GM12892 (cell line): ENCODE measurements at places on chromosomes 6 and 20.

GRCh38 chr6:168261234-168261633 is 58.3 kb downstream of the DACT2 start:
- no peak for DNase-seq

- DNase-seq: no peak
Observed at GRCh38 chr6:26241033-26241895, 123.7 kb upstream of the BTN3A2 start.

DNA sequence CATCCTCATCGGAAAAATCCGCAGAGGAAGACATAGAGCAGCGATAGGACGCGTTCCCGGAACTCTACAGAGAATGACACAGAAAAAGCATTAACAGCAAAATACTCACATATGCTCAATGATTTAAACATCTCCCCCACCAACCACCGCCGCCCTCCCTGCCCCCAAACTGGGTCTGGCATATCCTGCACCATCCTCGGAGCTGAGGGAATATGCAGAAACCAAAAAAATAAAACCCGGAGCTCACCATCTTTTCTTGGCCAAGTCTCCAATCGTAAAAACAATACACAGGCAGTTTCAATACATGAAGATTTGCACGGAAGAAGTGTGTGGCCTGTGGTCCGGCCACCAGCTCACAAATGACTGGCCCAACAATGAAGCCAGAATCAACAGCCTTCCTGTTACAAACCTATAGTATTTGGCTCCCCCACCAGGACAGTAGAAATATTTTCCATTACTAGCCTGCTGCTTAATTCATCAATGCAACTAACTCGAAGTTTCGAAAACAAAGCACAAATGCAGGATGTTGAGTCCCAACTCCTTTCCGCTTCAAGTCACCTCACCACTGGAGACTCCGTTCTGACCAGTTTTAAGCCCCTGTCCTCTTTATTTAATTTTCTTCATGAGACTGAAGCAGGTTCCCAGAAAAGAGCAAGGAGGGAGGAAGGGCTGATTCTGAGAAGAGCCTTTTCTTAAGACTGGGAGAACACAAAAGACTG is 103.2 kb upstream of the BEND6 start:
- peak; percentile 30 for DNase-seq

GRCh38 chr20:23869520-23869919 is 10.0 kb downstream of the CST5 start:
- no peak for DNase-seq

DNA sequence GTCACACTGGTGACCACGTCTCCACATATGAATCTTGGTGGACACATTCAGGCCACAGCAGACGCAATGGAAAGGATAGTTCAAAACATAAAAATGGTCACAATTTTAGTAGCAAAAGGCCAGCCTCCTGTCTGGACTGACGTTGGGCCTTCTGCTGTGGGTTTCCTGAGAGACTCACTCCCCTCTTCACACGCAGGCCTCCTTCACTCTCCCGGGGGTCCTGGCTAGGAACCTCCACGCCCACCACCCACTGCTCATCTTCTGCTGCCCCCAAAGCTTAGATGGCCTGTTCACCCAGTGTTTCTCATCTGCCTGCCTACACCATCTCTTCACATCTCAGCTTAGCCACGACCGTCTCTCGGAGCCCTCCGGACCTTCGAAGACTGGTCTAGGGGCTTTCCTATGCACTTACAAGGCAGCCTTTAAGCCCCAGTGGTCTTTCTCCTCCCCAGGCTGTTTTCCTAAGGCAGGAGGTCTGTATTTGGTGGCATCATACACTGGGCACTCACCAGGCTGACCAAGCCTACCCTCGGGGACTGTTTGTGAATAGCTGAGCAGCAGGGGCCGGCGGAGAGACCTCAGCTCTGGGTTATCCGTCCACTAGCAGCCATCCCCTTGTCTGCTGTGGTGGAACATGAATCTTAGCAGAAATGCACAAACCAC is 46.6 kb upstream of the AFDN start:
- no peak for DNase-seq
